Activated CD4-positive, CD25-positive, alpha-beta regulatory T cell treated with anti-CD3 and anti-CD28 coated beads, Interleukin-2, amount 50 U/mL, for 24 hours (primary cell): ENCODE measurements at places on chromosomes 6 and 20.

DNA sequence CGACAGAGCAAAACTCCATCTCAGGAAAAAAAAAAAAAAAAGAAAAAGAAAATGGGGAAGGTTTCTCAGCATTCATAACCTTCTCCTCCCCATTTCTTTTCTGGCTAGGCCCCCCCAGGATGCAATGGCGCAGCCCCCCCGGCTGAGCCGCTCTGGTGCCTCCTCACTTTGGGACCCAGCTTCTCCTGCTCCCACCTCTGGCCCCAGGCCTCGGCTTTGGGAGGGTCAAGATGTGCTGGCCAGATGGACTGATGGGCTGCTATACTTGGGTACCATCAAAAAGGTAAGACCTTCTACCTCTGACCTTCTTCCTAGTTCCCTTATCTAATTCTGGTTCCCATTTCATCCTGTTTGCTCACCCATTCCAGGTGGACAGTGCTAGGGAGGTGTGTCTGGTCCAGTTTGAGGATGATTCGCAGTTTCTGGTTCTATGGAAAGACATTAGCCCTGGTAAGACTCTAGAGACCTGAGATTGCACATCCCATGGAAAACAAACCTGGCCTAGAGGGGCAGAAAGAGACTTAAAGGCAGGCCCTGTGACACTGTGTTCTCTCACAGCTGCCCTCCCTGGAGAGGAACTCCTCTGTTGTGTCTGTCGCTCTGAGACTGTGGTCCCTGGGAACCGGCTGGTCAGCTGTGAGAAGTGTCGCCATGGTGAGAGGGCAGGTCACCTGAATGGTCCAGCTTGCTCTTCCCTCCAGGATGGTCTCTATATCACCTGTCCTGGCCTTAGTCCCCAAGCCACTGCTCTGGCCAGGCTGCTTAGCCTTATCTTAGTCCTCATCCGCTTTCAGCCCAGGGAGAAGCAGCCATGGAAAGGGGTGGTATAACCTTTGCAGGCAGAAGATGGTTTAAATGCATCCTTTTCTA, 1.6 kb downstream of the PHF1 start:
- no peak for ATAC-seq

- peak; percentile 53 for ATAC-seq
These were observed 2.1 kb downstream of the AVP start for GRCh38 chr20:3082306-3082951.

GRCh38 chr6:33390767-33391277, 801 bp upstream of the KIFC1 start:
- ATAC-seq, result no peak

DNA sequence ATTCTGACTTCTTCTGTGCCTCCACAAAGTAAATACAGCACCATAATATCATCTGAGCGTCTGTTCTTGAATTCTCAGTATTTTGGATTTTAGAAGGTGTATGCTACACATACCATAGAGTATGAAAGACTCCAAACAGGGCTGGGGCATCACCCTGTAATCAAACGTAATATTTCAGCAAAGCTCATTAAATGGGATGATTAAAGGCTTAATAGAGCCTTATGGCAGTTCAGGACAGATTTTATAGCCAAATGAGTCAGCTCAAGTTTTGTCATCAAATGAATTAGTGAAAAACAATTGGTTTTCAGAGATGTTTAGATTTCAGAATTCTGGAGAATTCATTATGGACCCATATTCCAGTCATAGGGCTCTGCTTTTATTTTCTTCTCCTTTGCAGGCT, 68.9 kb downstream of the TULP4 start:
- ATAC-seq, result no peak
